ENCODE measurements at places on chromosomes 5 and 9. TPM values are rescaled to one million over a fixed set of nuclear protein-coding genes. Genes with fewer than 3 reads are reported as not detected.

TPPP gene
- 34.8 TPM for total RNA-seq

FAM78A gene
- 69.1 TPM for total RNA-seq

PCDHAC1 gene
- total RNA-seq: 0.10 TPM

DYNC2I2 gene
- total RNA-seq: 36.8 TPM

DNA sequence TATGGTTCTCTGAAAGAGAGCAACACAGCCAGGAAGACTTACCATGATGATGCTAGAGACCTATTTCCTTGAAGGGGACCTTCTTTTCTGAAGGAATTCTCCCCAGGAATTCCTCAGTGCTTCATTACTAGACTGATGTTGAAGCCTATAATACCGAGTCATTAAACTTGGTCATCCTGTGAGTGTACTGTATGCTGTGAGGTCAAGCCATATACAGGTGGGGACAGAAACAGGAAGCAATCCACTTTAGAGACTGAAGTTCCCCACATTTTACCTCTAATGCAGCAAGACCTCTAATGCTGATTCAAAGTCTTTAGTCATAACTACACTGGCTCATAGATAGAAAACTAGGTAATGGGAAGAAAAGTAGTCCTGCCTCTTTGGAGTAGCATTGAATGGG is 77.1 kb upstream of the RASEF start:
- DNase-seq: no peak

DNA sequence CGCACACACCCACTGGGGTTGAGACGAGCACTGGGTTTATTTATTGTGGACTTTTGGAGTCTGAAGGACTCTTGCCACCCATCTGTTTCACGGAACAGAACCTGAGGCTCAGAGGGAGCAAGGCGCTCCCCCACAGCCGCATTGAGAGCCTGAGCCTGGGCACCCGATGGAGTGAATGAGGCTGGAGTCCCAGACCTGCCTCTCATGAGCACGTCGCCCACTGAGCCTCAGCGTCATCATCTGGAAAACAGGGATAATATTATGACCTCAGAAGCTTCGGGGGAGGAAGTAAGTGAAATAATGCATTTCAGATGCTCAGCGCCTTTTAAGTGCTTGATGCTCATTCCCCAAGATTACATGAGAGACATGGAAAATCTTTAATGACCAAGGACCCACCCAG is 5.5 kb downstream of the NEK6 start:
- no peak for DNase-seq

DNA sequence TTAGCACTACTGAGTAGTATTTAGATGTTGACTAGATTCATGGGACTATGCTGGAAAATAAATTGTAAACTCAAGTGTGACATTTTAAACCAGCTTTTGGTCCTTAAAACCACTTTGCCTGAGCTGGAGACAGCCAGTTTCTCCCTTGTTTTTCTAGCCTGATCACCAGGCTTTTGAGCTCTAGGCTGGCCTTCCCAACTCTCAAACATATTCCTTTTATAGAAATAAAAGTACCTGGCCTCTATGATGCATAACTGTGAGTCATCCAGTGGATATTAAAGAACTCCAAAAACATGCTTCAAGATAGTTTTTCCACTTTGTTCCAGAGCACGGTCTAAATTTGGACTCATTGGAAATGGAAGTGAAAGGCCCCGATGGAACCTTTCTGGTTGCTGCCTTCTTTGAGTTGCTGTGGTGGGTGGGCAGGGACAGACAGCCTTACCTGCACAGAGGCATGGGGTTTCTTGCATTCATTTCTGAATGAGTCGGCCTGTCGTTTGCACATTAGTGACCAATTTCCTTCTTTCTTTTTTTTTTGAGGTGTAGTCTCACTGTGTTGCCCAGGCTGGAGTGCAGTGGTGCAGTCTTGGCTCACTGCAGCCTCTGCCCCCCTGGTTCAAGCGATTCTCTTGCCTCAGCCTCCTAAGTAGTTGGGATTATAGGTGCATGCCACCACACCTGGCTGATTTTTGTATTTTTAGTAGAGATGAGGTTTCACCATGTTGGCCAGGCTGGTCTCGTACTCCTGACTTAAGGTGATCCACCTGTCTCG is 43.1 kb downstream of the TRIO start:
- no peak for DNase-seq

DNA sequence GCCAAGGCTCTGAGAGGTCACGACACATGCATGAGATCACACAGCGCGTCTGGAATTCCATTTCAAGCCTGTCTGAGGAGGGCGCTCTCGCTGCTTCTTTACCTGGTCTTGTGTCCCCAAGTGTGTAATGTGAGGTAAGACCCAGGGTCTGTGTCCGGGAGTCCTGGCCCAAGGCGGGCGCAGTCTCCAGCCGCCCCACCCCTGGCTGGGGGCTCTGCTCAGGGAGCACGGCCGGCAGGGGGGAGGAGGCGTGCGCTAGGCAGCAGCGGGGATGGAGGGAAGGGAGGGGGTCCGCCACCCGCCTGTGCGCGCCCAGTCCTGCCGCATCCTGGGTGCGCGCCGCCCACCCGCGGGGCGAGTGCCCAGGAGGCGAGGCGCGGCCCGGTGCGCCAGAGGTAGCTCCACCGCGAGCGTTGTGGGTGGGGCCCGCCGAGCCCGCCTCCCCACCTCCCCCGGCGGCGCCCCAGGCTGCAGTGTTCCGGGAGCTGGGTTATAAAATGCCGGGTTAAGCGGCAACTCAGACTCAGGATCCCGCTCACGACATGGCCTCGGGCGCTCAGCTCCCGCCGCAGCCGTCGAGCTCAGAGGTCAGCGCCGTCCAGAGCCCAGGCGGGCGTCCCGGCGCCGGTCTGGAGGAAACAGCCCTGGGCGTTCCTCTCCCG is at the start of gene CCNI2:
TSS of gene CCNI2 (plus strand) at position 473 of the 662 bp plus-strand sequence. CDS start at position 543, 70 bp downstream.
- DNase-seq: peak; percentile 48

- no peak for DNase-seq
These were observed 352.0 kb downstream of the KCTD16 start for GRCh38 chr5:144522698-144523097.

DNA sequence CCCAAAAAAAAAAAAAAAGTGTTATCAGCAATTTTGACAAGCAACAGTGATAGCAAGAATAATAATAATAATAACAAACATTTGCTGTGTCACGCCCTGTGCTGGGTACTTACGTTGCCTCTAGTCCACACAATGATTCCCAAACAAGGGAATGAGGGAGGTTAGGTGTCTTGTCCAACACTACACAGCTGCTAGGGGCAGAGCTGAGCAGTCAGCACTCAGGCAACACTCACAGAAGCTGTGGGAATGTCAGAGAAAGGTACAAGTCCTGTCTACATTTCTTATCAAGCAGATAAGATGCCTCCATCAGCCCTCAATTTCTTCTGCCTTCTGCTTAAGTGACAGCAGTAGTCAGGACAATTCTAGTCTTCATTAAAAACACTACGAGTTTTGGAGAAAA is 111.0 kb downstream of the DNAH5 start:
- no peak for DNase-seq

DNA sequence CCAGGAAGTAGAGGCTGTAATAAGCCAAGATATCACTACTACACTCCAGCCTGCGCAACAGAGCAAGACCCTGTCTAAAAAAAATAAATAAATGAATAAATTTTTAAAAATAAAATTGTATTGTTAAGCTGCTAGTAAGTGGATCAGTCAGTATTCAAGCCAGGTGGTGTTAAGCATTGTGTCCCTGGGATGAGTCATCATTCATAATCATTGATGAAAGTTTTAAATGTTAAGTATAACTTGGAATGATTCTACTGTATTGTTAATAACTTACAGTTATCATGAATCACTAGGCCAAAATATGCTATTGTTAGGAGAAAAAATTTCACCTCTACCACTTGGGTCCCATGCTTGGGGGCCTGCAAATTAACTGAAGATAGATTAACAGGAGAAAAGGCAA is 38.2 kb downstream of the MED10 start:
- no peak for DNase-seq

DNA sequence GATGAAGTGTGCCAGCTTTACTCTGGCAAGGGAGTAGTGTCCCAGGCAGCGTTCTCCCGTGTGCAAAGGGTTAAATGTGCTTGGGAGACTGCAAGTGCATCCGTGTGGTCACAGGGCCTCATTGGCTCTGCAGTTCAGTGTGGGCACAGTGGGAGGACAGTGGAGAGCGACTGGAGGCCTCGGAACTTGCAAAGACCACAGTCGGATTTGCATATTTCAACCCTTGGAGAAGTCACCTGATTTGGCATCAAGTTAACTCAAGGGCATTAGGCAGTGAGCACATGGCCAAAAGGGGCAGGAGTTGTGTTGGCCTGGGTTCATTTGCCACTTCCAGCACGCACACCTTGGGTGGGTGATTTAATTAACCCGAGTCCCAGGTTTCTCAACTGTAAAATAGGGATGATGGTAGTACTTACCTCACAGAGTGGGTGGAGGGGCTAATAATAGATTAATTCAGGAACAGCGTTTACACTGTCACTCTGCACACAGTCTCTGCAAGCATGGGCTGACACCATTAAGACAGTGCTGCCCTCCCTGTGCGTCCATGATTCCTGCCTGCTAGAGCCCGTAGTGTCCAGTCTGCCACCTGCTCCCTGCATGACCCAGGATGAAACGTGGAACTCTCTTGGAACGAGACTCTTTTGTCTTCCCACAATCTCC is 22.7 kb downstream of the JADE2 start:
- DNase-seq: no peak

GRCh38 chr5:57176350-57176857 is 2.5 kb downstream of the GPBP1 start:
- no peak for DNase-seq

DNA sequence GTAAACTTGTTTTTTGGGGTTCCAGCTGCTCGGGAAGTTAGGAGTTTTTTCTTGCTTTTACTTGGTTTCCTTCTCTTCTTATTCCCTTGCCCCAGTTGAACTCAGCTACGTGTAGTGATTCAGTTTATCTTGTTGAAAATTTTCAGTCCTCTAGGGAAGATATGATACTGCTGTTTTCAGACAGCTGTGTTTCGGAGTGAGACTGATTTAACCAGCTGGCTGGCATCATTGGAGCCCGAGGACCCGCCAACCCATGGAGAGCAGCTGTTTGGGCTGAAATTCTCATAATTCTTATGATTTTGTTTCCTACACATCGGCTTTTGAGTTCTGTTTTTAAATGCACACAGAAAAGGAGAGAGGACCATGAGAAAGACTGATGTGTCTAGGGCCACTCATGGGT is 271.5 kb downstream of the NR3C1 start:
- DNase-seq: no peak

GRCh38 chr5:167020418-167020817 is 1271.0 kb upstream of the WWC1 start:
- DNase-seq: no peak

- DNase-seq: no peak
These were observed 34.8 kb downstream of the COL5A1 start for GRCh38 chr9:134676361-134676760.

DNA sequence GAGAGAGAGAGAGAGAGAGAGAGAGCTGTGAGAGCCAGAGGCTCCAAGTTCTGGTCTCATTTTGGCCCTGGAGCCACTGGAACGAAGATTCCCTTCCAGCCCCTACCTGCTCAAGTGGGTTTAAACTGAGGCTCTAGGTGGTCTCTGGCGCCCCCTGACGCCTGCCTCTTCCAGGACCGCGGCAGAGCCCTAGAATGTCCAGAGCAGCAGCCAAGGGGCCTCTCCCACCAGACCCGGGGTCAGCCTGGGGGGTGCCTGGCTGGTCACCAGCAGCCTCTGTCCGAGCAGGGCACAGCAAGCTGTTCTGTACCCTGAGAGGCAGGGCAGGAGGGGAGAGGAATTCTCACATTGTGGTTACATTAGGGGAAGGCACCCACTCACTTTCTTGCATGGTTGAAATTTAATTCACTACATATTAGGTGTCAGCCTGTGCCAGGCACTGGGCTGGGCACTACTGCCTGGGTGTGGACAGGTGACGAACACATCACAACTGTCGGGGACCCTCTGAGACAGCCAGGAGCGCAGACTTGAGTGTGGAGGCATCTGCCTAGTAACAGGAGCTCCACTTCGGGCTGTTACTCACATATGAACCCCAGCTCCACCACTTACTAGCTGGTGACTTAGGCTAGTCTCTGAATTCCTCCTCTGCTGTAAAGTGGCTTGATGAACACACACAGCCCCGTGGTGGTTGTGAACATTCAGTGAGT is 44.5 kb downstream of the AMBP start:
- peak; percentile 61 for DNase-seq

GRCh38 chr5:168104811-168105481 is 186.5 kb upstream of the WWC1 start:
- DNase-seq: no peak

DNA sequence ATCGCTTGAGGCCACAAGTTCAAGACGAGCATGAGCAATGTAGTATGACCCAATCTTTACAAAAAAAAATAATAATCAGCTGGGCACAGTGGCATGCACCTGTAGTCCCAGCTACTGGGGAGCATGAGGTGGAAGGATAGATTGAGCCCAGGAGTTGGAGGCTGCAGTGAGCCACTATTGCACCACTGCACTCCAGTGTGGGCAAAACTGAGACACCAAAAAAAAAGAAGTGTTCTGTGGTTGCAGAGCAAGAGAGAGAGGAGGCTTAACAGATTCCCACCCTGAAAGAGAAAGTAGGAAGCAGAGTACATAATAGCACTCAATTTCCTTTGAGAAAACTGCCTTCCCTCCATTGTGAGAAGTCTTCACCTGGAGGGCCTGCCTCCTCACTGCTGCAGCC is 52.6 kb downstream of the ALDH7A1 start:
- DNase-seq: no peak

DNA sequence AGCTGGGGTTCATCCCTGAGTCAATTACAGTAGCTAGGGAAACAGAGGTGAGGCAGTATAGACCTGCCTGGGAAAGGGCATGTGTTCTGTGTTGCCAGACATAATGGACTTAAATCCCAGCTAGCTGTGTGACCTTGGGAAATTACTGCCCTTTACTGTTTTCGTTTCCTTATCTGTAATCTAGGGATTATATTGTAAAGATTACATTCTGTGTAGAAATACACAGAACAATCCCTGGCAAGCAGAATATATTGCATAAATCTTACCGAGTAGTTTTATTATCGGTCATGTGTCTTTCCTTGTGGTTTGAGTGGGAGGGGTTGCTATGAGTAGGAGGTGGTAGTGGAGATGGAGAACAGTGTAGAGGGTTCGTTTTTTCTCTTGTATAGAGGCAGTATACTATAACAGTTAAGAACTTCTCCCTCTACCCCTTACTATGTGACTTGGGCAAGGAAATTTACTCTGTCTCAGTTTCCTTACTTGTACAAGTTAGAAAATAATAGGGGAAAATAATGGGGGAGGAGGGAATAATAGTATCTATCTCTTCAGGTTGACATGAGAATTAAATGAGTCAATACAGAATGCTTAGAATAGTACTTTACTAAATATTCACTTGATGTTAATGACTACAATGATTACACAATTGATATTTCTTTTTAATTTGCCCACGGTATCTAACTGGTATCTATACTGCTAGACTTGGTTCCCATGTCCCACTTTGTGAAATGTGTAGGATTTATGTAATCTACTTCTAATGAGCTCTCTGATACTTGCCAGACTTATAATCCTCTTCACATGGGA is 7.1 kb upstream of the DMXL1 start:
- no peak for DNase-seq

DNA sequence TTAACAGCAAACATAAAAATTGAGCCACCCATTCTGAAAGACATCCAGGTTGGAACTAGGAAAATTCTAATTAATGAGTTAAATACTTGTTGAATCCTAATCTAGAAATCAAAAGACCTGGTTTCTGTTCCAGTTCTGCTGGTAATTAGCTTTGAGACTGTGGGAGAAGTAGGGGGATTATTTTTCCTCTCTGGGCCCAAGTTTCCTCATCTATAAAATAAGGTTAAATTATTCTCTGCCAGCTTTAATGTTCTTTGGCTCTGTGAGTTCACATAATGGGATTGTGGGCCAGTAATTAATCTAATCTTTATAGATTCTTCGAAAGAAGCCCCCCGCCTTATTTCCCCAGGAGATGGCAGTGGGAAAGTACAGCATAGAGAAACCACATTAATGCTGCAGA is 104.6 kb downstream of the ENC1 start:
- DNase-seq: no peak

- DNase-seq: no peak
These were observed 100.9 kb upstream of the PTGER4 start for GRCh38 chr5:40578501-40579451.
